ENCODE measurements at places on chromosomes 6 and 20. TPM values are rescaled to one million over a fixed set of nuclear protein-coding genes. Genes with fewer than 3 reads are reported as not detected.
A peak's percentile ranks its signal among the peaks of the same experiment; 100 is the strongest.

- H3K4me3 ChIP-seq: no peak overlapping the region
- peaks cover 28% of the 10 kb centered on the region for H3K4me1 ChIP-seq
- H3K27ac ChIP-seq: no peak overlapping the region
- no peaks in the 10 kb centered on the region for H3K36me3 ChIP-seq
- no peaks in the 10 kb centered on the region for H3K27me3 ChIP-seq
- DNase-seq: no peak
Observed at GRCh38 chr6:140436023-140436811, 1061.8 kb upstream of the CITED2 start.

DNA sequence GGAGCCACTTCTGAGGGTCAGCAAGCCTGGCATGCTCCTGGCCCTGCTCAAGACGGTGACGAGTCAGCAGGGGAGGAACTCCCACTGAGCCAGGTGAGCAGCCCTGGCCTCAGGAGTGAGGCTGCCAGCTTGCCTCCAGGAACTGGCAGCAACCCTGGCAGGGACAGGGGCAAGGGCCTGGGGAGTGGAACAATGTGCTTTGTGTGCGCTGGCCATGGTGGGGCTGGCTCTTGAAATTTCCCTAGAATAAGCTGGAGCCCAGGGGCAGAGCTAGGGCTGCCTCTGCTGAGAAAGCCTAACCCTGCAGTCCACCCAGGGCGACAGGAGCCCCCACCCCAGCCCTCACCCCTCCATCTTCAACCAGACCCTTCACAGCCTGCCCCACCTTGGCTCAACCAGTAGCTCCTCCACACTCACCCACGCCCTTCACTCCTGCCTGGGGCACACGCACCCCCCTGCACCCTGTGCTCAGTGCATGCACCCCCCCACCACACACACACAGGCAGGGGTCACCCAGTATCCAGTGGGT is 88.0 kb downstream of the MRPL14 start:
- H3K27me3 ChIP-seq: no peaks in the 10 kb centered on the region
- peaks cover 21% of the 10 kb centered on the region for H3K4me1 ChIP-seq
- no peaks in the 10 kb centered on the region for H3K36me3 ChIP-seq
- no peak for DNase-seq
- H3K27ac ChIP-seq: no peak overlapping the region

- DNase-seq: no peak
- no peaks in the 10 kb centered on the region for H3K27me3 ChIP-seq
- no peak overlapping the region for H3K27ac ChIP-seq
- peaks cover 7% of the 10 kb centered on the region for H3K4me1 ChIP-seq
Observed at GRCh38 chr6:21334651-21335050, 258.9 kb upstream of the SOX4 start.

- no peak overlapping the region for H3K4me3 ChIP-seq
- peaks cover 6% of the 10 kb centered on the region for H3K36me3 ChIP-seq
- DNase-seq: no peak
- no peaks in the 10 kb centered on the region for H3K27me3 ChIP-seq
- peaks cover 78% of the 10 kb centered on the region for H3K4me1 ChIP-seq
Observed at GRCh38 chr6:41697861-41698781, 37.3 kb downstream of the TFEB start.

GRCh38 chr6:140462453-140463311 is 1088.2 kb upstream of the CITED2 start:
- H3K36me3 ChIP-seq: no peaks in the 10 kb centered on the region
- H3K27ac ChIP-seq: peak overlapping the region; percentile 85
- H3K4me3 ChIP-seq: no peak overlapping the region
- peaks cover 17% of the 10 kb centered on the region for H3K4me1 ChIP-seq

DNA sequence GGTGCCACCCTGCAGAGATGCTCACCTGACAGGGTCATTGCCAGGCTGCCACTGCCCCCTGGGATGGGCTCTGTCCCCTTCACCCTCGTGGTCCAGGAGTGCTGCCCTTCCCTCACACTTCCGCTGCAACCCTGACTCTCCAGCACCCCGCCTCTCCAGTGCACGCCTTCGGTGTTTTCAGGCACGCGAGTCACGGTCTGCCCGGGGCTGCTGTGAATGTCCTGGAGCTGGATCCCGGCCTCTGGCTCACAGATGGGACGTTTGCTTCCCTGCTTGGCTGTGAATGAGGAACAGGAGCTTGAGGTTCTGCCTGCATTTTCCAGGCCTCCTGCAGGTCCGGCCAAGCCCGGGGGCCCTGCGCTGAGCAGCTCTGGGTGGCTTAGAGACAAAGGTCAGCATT is 343.4 kb downstream of the SMOC2 start:
- no peaks in the 10 kb centered on the region for H3K36me3 ChIP-seq
- H3K27ac ChIP-seq: no peak overlapping the region
- H3K4me3 ChIP-seq: no peak overlapping the region
- no peaks in the 10 kb centered on the region for H3K4me1 ChIP-seq
- DNase-seq: no peak

GRCh38 chr20:44516491-44516890 is 5.4 kb downstream of the SERINC3 start:
- no peak overlapping the region for H3K4me3 ChIP-seq
- no peak for DNase-seq
- H3K27ac ChIP-seq: peak overlapping the region; percentile 20

Gene KLHDC3
- total RNA-seq: 108 TPM

Gene DNMT3B
- total RNA-seq: 0.49 TPM

Gene SLC17A9
- 0.47 TPM for total RNA-seq

Gene PSMB9
- total RNA-seq: 13.4 TPM

Gene GABRR2
- 0.69 TPM for total RNA-seq
